ENCODE measurements at places on chromosomes 6 and 20.
A peak's percentile ranks its signal among the peaks of the same experiment; 100 is the strongest.

- DNase-seq = no peak
Measured at GRCh38 chr6:170117111-170117972, 173.5 kb downstream of the DLL1 start.

- DNase-seq = no peak
Measured at GRCh38 chr6:28349344-28349891, 329 bp upstream of the ZKSCAN3 start.

DNA sequence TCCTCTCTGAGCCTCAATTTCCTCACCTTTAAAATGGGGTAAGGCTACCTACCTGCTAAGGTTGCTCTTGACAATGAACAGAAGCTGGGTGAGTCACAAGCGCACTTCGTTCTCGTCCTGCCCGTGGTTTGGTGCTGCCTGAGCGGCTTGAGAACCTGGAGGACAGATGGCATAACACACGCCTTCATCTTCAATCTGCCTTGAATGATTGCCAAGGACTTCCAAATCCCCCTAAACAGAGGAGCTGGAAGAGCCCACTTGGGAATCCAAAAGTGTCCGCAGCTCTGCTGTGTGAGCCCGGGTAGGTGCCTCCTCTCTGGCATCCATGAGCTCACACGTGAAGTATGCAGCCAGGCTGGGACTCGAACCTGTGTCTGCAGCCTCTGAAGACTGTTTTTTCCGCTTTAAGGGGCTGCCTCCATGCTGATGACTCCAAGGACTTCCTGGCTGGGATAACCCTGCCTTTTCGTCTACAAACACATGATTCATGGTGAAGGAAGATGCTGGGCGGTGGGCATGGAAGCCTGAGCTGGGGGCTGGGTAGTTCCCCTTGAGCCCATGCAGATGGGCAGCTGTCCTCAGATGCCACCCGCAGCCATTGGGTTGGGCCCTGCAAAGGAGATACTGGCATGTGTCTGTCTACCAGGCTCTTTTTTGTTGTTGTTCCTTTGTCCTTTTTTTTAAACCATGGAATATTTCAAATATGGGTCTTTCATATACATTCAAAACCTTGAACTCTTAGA lies 25.3 kb upstream of the CSNK2A1 start:
- peak; percentile 99 for DNase-seq

DNA sequence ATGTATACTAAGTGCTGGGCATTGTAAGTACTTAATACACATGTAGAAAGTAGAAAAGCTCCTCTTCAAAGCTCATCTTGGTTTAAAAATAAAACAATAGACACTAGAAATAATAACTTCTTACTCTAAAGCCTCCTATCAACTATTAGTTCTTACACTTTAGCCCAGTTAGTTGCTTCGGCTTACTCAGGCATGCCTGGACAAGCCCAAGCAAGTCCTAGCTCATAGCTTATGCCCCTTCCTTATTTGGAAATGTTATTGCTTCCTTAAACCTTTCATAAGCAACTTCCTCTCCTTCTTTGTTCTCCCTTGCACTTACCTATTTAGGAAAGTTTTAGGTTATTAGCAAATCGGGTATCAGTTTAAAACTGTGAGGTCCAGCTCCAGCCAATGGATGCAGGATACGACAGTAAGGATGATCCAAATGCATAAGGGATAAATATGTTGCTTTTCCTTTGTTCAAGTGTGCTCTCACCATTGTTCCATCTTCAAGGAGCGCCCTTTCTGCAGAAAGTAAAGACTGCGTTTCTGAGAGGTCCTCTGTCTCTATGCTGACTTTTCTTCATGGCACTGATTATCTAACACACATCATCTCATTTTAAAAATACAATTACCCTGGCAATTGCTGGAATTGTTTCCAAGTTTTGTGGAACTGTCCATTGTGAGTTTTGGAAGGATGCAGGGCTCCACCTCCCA lies 12.3 kb downstream of the TMEM30A start:
- DNase-seq = no peak

- peak; percentile 68 for DNase-seq
Measured at GRCh38 chr6:40477246-40478126, 109.7 kb downstream of the LRFN2 start.

GRCh38 chr6:10554826-10555225 lies 33.7 kb downstream of the GCNT2 start:
- DNase-seq = no peak
